ENCODE measurements at places on chromosomes 7 and 10.

DNA sequence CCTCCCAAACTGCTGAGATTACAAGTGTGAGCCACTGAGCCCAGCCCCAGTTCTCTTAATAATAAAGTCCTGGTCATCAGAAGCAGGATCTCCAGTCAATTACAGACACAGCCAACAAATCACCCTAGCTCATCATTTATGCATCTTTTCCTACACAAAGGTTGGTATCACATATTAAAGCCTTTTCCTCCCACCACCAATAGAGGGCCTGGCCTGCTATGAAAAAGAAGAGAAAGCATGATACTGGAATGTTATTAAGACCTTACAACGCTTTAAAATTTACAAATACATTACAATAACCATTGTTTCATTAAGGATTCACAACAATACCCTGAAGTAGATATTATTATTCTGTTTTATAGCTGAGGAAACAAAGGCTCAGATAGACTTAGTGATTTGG lies 25.9 kb downstream of the VAX1 start:
- no peak for DNase-seq

- no peak for DNase-seq
Measured at GRCh38 chr7:44097064-44097932, 6.8 kb upstream of the AEBP1 start.

- no peak for DNase-seq
Measured at GRCh38 chr7:107538001-107538400, 25.7 kb downstream of the COG5 start.

DNA sequence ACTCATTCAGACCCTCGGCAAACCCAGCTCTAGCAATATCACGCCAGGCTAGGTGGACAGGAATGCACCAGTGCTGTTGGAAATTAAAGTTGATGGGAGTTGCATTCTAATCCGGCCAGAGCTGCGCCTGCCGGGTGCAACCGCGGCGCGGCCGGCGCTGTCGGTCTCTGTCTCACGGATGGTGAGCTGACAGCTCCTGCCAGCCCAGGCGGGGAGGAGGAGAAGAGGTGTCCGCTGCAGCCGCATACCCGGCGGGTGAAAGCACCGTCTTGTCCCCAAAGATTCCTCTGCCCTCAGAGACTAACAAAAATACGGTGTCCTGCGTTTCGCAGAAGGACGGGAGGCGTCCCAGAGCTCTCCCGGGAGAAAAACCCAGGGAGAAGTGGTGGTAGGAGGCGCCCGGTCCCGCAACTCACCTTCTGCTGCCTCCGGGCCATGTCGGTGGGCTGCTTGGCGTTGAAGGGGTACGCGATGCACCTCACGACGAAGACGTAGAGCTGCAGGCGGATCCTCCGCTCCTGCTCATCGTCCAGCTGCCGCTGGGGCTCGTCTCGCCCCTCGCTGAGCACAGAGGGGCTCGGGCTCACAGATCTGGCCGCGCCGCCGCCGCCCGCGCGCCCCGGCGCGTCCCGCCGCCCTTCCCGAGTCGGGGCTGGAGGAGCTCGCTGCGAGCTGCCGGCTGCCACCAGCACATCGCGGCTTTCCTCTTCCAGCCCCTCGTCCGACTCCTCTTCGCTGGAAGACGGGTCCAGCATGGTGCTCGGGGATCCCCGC lies 490 bp downstream of the CADPS2 start:
- peak; percentile 66 for DNase-seq

- peak; percentile 31 for DNase-seq
Measured at GRCh38 chr10:61612450-61612849, 50.3 kb upstream of the CABCOCO1 start.

DNA sequence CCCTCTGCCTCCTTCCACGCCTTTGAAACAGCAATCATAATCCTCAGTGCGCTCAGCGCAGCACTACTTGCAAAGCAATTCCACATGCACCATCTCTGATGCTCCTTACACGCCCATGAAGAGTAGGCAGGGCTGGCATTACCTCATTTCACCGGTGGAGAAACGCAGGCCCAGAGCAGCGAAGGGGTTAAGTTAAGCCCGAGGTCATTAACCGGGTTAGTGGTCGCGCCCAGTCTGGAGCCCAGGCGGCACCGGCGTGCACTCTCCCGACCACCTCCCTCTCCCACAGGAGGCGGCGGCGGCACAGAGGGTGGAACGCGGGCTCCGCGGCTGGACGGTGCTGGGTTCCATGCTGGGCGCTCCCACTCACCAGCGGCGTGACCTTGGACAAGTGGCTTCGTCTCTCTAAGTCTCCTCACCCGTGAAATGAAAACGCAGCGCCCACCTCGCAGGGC lies 515 bp downstream of the FASTK start:
- DNase-seq = no peak

- DNase-seq = no peak
Measured at GRCh38 chr7:36155811-36156361, 2.8 kb downstream of the EEPD1 start.

- DNase-seq = no peak
Measured at GRCh38 chr10:7563368-7563767, 103.4 kb downstream of the ITIH5 start.

- DNase-seq = peak; percentile 51
Measured at GRCh38 chr7:130486954-130487436, 4.9 kb upstream of the MEST start.

GRCh38 chr7:155737590-155737989 lies 74.7 kb downstream of the SHH start:
- DNase-seq = no peak

- DNase-seq = no peak
Measured at GRCh38 chr10:80964955-80965614, 427.4 kb downstream of the SH2D4B start.

DNA sequence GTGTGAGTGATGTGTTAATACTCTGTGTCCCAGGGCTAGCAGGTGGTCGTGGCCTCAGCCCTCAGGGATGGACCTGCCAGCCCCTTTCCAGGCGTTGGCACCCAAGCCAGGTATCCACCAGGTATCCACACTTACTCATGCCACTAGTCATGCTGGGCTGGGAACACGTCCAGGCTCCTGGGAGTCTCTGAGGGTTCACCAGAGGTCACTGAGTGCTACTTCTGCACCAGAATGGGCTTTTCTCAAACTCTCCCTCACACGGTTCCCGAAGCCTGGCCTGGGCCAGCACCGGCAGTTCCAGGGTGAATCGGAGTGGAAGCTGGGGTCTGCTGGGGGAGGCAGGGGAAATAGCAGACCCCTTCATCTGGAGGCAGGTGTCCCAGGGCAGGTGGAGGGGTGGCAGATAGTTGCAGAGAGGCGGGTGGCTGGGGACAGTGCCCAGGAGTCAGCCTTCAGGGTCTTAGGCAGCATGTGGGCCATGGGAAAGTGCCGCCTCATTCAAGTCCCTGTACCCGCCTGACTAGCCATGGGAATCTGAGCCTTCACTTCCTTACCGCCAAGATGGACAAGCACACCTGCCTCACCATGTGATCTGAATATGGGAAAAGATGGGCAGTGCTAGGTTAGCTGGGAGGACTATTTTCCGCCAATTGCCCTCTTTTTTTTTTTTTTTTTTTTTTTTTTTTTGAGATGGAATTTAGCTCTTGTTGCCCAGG lies 95.5 kb upstream of the GTF2I start:
- DNase-seq = no peak

DNA sequence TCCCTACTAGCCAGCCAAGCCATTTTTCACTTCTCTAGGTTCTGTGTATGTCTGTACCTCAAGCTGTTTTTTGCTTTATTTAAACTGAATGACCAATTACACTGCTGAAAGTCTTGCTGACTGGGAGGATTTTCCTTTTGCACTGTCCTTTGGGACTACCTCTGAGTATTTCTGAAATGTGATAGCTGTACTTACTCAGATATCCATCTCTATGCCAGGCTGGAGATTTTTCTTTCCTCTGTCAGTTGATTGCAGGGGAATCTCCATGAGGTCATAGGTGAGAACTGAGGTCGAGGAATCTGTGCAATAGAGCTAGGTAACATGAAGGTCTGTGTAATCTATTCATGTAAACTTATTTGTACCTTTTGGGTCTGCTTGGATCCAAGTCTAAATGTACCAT lies 38.9 kb upstream of the ANKRD1 start:
- DNase-seq = no peak

DNA sequence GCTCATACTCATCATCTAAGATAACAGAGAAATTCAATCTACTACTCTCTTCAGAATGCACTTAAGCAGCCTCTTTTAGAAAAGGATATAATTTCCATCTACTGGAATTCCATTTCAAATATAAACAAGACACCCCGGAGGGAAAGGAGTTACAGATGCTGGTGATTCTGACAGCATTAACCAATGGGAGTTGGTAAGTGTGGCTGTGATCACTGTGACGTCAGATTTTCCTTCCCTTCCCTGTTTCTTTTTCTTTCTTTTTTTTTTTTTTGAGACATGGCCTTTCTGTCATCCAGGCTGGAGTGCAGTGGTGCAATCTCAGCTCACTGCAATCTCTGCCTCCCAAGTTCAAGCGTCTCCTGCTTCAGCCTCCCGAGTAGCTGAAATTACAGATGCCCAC lies 106.6 kb downstream of the ACTR3B start:
- no peak for DNase-seq

DNA sequence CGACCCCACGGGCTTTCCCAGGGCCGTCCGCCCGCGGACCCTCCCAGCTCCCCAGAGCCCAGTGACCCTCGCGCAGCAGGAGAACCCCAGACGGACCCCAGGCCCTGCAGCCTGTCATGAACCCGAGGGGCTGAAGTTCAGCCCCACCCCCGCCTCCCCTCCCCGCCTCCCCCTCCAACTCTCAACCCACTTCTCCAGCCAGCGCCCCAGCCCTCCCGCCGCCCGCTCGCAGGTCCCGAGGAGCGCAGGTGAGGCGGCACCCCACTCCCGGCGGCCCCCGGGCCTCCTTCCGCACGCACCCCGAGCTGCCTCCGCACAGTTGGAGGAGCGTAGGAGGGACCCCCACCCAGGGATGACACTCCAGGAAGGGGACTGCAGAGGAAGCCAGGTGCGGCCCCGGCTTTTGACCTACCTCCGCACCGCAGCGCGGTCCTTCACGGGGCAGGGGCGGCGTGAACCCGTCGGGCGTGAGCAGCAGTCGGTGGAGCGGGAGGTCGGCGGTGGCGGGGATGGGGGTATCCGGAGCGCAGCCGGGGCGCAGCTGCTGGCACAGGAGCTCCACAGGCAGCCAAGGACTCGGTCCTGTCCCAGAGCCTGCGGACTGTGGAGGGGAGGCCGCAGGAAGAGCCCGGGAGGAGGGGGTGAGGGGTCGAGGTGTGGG lies at the start of gene TMEM176A:
Gene TMEM176A (plus strand): TSS at position 189 of the 661 bp plus-strand sequence. CDS start 782 bp downstream, outside the sequence.
- DNase-seq = no peak

- no peak for DNase-seq
Measured at GRCh38 chr7:127413962-127414361, 21.5 kb upstream of the ZNF800 start.

- DNase-seq = no peak
Measured at GRCh38 chr10:5219262-5219661, 22.6 kb downstream of the AKR1C4 start.

DNA sequence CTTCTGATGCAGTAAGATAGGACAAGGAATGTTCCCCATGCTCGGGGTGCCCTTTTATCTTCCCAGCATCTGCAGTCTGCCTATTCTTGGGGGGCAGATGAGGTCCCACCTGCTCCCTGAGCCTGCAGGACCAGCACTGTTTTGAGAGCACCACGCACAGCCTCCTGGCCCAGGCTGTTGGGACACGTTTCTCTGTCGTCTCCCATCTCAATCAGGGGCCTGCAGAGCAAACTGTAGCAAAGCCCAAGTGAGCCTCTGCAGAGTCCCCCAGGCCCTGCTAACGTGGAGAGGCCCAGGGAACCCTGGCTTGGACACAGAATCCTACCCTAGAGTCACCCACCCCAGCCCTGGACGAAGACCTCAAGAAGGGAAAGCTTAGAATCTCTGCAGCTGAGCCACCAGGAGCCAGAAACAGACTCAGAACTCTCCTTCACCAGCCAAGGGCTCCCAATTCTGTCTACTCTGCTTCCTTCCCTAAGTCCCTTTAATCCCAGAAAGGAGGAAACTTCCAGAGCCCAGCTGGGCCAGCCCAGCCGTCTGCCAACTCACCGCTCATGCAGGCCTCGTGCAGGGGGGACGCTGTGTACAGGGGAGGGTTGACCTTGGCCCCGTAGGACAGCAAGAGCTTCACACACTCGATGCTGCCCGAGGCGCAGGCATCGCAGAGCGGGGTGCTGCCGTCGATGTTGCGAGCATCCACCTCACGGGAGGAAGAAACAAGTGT lies 15.6 kb downstream of the ASB13 start:
- no peak for DNase-seq

DNA sequence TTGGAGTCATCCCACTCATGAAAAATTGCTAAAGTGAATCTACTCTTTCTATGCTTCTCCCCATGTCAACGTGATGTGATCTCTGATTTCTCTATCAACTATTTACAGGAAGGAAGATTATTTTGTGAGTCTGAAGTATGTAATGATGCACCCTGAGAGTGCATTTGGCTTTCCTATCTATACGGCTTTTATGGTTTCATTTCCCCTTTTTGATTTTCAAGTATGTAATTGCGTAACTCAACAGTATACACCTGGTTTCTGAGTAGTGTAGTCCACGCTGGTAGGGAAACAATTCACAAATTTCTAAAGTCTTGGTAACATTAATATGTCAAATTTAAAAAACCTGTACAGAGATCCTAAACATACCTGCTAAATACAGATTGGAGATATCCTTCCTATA lies 194.7 kb upstream of the SEMA3A start:
- no peak for DNase-seq

DNA sequence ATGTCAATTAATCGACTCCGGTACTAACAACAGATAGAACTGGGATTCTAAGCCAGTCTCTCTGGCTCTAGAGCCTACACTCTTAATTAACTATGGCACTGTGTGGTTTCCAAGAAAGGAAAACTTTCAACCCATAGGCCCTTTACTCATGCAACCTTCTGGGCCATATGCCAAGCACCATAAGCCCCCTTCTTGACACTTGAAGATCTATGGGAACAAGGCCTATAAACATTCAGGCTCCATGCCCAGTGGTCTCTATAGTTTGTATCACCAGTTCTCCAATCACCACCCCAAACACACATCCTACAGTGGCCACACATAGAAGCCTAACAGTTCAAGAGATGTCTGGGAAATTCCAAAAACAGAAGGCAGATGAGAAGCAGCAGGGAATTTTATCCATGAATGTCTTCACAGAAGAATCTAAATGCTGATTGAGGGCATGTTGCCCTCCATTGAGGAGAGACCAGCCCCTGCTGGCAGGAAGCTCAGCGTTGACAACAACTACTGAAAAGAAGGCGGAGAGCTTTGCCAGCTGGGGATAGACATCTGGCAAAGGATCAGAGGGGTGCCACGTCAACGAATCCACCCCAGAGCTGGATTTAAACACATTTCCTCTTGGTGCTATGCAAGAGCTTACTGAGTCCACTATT lies 64.4 kb downstream of the GRM3 start:
- DNase-seq = no peak

Data from endothelial cell of umbilical vein (primary cell).